CD8-positive, alpha-beta memory T cell (primary cell): ENCODE measurements at places on chromosomes 2 and 18.

DNA sequence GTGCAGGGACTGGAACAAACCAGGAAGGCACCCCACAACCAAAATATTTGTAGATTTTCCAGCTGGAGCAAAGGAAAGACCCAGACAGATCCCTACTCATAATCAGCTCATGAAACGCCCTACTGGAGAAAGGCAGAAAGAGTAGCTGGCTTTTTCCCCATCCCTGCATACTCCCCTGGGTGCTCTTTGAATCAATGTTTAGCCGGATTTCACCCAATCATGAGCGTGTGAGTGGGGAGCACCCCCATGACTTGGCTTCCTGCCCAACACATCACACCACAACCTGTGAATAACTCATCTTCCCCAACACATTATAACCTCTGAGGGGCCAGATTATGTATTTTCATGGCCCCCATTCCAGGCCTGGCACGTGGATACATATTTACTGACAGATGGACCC is 35.1 kb upstream of the SLC14A1 start:
- peak; percentile 44 for DNase-seq

- DNase-seq = no peak
Observed at GRCh38 chr2:69755862-69756467, 14.0 kb downstream of the ANXA4 start.

- no peak for DNase-seq
Observed at GRCh38 chr2:31223749-31224148, 6.4 kb upstream of the CAPN14 start.

GRCh38 chr2:72139874-72140620 is 7.6 kb downstream of the CYP26B1 start:
- no peak for DNase-seq

DNA sequence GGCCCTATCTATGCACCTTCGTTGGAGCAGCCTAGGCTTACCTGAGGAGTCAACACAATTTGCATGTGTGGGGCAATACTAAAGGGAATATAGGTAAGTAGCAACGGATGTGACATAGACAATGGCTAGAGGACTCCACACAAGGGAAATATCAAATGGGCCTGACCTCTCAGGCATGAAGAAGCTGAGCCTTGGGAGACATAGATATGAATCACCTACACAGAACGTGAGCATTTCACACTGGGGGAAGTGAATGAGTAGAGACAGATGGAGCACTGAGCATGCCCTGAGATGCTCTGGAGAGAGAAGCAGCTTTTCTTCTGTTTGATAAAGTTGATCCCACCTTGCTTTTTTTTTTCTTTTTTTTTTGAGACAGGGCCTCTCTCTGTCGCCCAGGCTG is 97.9 kb downstream of the ATL2 start:
- DNase-seq = no peak

DNA sequence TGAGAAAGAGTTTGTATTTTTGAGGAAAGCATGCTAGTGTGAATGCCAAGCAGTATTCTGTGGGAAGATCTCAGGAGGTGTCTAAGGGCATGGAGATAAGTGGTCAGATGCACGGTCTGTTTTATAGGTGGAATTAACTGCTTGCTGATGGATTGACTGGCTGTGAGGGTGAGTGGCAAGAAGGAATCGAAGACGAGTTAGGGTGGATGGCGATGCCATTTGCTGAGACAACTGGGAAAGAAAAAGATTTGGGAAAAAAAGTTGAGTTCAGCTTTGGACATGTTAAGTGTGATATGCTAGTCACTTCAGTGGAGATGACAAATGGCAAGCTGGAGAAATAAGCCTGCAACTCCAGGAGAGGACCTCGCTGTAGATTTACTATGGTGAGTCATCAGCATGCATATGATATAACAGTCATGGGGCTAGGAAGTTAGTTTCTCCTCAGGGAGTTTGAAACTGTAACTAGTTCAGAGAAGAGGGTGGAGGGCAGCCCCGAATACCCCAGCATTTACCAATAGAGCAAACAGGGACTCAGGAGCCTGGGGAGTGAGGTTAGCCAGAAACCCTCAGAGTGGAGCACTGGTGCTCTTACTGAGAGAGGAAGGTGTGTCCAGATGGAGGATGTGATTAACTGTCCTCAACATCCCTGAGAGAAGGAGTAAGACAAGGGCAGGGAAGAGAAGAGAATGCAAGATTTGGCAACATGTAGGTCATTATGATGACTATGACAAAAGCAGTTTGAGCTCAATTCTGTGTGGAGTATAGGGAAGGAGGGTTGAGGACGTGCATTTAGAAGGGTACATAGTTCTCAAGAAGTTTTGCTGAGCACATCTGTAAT is 2.0 kb upstream of the HK2 start:
- DNase-seq = no peak

GRCh38 chr2:160229591-160229990 is 29.5 kb upstream of the ITGB6 start:
- no peak for DNase-seq

DNA sequence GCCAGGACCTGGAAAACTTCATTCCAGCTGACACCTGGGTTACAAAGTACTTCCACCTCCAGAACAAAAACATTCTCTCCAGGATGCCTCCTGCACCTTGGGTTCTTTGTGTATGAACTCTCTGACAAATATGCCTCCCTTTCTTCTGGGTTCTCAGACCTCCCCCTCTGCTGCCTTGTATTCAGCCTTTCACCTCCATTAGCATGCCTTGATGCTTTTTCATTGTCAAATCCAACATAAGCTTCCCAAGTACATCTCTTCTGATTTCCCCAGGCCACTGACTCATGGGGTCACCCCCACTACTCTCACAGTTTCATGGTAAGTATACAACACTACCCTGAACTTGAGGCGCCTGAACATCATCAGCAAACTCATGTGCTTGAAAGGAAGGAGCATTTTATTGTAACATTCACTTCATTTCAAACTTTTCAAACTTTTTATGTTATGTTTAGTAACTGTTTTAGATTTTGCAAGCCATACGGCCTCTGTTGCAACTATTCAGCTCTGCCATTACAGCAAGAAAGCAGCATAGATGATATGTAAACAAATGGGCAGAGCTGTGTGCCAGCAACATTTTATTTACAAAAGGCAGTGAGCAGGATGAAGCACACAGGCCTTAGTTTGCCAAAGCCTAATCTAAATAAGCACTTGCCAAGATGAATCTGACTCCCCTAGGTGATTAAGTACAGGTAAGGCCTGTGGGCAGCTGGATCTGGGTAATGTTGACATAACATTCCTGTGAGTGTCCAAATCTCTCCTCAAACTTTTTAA is 32.5 kb upstream of the MRPS9 start:
- no peak for DNase-seq

DNA sequence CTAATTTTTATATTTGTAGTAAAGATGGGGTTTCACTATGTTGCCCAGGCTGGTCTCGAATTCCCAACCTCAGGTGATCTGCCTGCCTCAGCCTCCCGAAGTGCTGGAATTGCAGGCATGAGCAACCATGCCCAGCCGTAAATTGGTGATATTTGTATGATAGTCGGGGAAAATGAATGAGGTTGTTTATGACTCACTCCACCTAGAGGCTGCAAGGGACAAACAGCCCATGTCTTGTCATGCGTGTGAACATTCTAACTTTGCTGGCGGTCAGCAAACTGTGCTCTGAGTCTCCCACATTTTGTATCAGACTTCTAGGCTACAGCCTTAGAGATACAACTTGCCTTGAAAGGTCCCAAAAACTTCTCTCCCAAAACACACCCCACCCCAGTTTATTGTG is 133.5 kb upstream of the DTNA start:
- DNase-seq = no peak

DNA sequence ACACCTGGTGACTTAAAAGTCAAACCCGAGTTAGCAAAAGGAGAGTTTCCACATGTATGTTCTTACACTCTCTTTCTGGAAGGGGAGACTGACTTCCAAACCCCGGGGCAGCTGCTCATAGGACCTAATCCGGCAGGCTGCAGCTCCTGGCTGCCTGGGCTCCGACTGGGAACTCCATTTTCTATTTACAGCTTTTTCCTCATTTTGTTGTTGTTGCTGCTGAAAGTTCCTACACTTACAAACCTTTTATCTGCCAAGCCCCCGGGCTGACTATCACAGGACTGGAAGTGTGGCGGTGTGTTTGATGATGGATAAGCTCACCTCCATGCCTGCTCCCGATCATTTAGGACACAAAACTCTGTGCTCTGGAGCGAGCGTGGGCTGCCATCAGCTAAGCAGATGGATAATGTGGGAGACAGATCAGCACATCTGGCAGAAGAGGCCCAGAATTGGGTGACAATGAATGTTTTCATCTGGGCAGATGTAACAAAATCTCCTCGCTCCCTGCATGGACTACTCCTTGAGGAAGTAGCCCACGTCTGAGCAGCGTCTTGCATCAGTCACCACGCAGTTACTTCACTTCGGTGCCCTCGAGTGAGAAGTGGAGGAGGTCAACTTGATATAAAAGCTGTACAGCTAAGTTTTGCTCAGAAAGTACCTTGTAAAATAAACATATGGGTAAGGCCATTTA is 114.4 kb upstream of the COPS8 start:
- DNase-seq = no peak

DNA sequence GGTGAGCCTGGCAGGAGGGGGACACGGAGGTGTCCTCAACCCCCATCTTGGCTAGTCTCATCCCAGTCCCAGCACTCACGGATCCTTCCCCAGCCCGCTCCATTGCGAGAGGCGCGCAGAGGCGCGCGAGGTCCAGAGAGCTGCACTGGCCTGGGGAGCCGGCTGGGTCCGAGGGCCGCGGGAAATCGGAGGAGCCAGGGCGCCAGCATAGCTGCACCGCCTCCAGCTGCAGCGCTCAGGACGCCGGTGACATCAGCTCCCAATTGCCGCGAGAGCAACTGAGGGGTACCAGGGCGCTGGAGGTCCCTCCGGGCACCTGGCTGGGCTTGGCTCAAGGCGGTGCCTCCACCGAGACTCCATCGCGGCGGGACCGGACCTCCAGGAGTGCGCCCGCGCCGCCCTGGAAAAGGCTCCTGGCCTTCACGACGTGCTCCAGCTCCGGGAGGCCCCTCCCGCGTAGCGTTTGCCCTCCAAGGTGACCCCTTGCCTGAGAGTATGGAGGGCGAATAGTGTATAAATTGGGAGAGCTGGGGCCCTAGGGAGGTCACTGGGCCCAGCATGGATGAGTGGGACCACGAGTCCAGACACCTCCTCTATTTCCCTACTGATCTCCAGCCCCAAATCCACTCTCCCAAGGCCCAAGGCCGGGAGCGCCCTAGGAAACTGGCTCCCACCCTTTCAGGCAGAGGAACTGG is 5.5 kb downstream of the RTKN start:
- no peak for DNase-seq
